ENCODE measurements at places on chromosomes 1 and 21.

DNA sequence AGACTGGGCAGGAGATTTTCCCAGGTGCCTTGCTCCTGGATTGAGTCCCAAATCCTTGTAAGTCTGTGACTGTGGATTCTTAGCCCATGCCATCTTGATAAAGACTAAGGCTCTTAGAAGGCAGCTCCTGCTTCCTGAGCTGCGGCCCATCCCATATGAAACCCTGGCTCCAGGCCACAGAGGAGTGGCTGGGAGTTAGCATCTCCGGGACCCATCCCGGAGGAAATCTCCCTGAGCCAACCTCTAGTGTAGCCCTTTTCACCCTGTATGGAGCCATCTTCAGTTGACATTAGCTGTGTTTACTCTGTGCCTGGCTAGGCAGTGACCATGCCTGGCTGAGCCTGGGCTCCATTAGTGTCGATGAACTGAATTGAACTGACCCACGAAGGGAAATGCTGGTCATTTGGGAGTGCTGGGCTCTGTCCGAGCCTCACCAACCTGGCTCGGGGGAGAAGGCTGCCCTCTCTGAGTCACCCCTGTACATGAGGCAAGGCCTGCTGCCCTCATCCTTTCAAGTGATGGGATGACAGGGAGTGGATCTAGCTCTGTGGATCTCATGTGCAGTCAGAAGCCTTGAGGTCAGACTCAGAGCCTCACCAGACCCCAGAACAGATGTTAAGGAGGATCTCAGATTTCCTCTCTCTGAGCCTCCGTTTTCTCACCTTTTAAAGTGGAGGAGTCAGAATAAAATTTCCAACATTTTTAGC, 37.5 kb downstream of the LGR6 start:
- no peak for DNase-seq

GRCh38 chr1:170660871-170661645, 2.9 kb upstream of the PRRX1 start:
- DNase-seq = no peak

- DNase-seq = no peak
Observed at GRCh38 chr1:65423884-65424572, 3.6 kb downstream of the LEPR start.

GRCh38 chr1:216778737-216779136, 55.5 kb upstream of the ESRRG start:
- DNase-seq = no peak

DNA sequence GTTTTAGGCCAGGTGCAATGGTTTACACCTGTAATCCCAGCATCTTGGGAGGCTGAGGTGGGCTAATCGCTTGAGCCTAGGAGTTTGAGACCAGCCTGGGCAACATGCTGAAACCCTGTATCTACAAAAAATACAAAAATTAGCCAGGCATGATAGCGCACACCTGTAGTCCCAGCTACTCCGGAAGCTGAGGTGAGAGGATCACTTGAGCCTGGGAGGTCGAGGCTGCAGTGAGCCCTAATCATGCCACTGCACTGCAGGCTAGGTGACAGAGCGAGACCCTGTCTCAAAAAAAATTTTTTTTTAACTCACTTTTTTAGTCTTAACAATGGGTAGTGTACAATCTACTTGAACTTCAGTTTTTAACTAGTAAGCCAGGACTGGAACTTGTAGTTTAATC, 137.5 kb downstream of the HS2ST1 start:
- no peak for DNase-seq

DNA sequence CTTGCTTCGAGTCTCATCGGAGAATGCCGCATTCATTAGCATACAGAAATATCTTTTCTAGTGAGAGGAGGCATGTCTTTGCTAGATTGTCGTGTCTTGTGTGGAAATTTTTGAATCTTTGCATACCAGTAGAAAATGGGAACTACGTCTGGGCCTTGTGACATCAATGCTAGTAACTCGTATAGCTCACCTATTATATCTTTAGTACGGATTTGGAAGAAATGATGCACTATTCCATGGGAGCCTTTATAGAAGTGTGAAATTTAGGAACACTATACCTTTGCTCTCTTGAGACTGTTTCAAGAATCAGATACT, 835 bp downstream of the UHMK1 start:
- DNase-seq = no peak

- DNase-seq = no peak
Observed at GRCh38 chr1:17913326-17914115, 158.4 kb downstream of the ACTL8 start.

- DNase-seq = peak; percentile 72
Observed at GRCh38 chr1:39788758-39789570, at the start of gene BMP8B. Gene BMP8B (minus strand): TSS chr1:39788865. CDS start chr1:39788485, 380 bp downstream.

- no peak for DNase-seq
Observed at GRCh38 chr1:147618077-147618569, 52.2 kb downstream of the ACP6 start.

DNA sequence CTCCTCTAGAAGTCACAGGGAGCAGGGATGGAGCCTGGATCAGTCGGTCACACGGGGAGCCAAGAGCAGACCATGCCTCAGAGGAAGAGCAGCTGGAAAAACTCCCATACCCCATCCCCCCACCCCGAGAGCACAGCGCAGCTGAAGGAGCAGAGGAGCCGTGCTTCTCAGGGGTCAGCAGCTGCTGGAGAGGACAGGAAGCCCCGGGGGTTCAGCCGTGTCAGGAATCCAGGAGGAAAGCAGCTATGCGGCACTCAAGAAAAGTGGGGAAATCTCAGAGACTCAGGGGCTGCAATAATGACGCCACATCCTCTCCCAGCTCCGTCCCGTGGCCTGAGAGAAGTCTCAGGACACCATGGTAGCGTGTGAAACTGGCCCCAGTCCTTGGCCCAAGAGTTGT, 102.3 kb downstream of the NPHP4 start:
- no peak for DNase-seq

DNA sequence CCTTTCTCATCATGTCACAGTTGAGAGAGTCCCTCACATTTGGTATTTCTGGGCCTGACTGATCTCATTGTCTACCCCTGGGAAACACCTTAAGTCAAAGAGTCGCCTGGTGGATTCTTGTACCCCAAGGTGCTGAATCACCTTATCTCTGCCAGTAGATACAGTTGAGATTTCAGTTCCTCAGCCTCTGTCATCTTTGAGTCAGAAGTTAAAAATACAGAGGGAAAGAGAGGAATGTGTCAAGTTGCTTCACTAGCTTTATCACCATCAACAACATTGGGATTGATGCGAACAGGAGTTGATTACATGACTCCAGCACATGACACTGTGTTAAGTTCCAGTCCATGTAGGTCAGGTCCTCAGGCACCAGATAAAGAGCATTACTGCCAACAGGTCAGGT, 513.0 kb downstream of the NUF2 start:
- no peak for DNase-seq

DNA sequence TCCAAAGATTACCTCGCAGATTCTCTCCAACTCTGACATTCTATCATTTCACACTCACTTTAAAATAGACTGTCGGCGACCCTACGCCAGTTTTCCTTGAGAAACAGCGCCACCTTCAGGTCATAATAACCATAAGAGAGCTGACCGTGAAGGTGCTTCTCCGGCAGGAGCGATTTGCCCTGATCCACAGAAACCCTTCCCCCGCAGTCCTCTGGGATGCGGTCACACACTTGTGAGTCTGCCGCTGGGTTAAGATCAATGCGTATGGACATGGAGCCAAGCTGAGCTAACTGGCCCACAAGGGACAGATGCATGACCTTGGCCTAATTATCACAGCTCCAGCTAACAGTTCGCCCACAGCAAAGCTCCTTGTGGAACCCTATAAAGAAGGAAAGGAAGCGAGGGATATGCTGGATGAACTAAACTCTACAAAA, 32.8 kb upstream of the IFNAR2 start:
- DNase-seq = peak; percentile 66

DNA sequence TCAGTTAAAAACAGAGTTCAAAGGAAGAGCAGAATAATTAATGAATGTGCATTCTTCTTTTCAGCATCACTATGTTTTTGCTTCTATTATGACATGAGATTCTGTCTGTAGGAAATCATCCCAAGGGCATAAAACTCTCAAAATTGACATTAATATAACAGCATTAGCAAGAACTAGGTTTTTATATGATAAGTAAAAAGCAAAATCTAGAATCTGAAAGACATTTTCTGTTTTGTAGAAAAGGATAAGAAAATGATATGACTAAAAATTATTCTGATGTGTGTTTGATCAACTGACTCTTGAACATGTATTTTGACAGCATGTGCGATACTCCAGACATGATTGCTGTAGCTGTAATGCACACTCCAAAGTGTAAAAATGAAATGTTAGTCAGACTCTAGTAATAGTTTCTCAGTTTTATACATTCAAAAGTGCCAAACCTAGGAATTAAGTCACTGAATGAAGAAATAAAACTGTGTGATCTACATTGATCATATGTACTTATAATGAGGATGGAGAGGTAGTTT, 197.3 kb downstream of the NCAM2 start:
- DNase-seq = no peak

- no peak for DNase-seq
Observed at GRCh38 chr1:212189352-212189738, 95.9 kb upstream of the PPP2R5A start.

GRCh38 chr1:84758968-84759491, 68.8 kb upstream of the SSX2IP start:
- DNase-seq = no peak

DNA sequence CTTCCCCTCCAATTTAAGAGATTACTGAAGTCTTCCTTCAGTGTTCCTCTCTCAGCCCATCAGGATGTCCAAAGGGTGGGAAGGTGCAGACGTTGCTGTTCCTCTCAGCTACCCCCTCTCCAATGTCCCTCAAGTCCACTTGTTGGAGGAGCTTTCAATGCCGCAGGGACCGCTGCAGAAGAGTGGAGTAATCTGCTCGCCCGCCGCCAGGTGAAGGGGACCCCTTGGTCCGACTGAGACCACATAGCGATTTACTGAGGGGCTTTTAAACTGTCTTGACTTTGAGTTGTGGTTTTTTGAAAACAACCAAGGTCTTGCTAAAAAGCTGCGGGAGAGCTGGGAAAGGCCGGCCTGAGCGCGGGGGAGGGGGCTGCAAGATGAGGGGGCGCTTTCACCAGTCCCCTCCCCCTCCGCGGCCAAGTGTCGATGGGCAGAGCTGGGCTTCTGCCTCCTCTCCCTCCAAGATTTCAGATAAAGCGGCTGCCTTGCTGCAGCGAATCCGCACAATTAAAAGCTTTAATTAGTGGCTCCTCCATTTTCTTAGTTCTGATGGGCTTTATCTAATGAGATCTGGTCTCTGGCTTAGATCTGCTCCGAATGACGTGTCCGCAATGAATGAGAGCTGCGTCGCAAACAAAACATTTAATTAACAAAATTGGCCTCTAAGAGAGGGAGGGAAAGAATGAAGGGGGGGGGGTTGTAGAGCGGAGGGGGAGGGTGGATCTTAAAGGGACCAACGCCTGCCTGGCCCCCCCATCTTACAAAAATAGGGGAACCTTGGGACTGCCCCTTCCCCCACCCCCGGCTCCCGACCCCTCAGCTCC, 5.9 kb downstream of the LMO4 start:
- peak; percentile 70 for DNase-seq

- DNase-seq = no peak
Observed at GRCh38 chr1:31793586-31794285, 22.1 kb downstream of the SPOCD1 start.

GRCh38 chr1:151519667-151520066, 8.5 kb downstream of the CGN start:
- DNase-seq = no peak

DNA sequence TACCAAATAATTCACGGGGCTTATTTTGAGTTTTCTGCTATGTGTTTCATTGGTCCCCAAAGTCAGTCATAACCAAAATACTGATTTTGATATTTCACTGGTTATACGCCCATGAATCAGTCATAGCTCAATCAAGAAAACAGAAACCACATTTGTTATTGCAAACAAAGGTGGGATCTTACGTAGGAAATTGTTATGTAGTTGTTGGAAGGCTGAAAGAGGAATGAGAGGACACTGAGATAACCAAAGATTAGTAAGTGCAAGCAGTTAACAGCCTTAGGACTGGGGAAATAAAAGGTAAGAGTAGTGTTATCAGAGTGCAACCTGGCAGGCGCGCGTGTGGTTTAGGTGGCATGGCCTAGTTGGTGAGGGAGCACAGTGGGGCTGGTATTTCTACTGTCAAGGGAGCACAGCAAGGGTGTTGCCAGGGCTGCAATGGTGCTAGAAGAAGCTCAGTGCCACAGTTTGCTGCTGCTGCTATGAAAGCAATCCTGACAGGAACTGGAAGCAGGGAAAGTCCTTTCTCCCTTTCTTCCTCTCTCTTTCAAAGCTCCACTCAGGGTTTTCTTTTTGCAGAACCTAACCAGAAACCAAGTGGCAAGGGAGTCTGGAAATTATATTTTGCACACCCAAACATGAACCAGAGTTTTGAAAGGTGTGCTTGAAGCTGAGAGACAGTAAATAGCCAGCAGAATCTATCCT, 33.7 kb downstream of the RTCA start:
- no peak for DNase-seq

DNA sequence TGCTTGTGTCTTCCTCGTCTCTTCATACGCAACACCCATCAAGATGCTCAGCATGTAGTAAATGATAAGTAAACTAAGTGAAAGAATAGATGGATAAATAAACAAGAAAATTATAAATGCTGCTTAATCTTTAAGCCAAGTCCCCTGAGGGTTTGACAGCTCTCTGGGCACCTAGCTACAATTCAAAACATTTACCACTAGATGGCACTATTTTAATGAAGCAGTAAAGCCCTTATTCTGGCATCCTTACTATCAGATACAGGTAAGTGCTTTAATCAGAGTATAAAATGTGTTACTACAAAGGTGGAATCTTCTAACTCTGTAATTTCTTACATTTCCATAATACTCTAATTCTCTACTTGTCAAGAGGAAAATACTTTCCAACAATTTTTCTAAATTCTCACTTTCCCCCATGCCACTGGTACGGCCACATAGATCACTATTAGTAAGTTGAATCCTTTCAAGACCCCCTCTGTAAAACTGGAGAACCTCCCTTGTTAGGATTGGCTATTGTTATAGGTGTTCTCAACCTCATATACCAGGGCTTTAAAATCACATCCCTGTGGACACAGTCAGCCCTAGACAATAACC, 137.8 kb downstream of the BARHL2 start:
- peak; percentile 42 for DNase-seq

GRCh38 chr1:6247651-6248050, 3.7 kb downstream of the HES3 start:
- DNase-seq = no peak

DNA sequence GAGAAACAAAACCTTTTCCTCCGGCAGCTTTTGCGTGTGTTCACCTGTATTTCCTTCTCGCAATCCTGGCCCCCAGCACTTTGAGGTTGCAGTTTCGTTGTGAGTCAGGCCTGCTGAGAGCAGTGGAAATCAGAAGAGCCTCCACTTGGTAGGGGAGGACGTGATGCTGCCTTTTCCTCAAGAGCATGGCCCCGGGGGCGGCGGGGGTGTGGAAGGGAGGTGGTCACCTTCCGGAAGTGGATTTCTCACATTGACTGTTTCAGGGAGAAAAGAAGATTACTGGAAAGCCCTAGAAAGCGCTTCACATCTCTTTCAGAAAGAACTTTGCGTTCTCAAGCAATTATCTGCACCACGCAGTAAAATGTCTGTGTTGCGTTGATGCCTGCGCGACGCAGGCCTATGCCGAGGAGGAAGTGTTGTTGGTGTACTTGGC, 12.2 kb upstream of the IL10 start:
- DNase-seq = no peak

Data from COR-L47 (cell line).